ENCODE measurements at places on chromosomes 16 and 17. TPM values are rescaled to one million over a fixed set of nuclear protein-coding genes. Genes with fewer than 3 reads are reported as not detected.

Gene ZNF750
- total RNA-seq: not detected

Gene SMPD3
- 0.15 TPM for total RNA-seq

Gene PRKCB
- 18.7 TPM for total RNA-seq

Gene ERN2
- total RNA-seq: not detected

Gene NPIPA5
- total RNA-seq: 2.2 TPM

Gene BAIAP3
- total RNA-seq: not detected

Gene NPIPA8
- not detected for total RNA-seq

Gene PARD6A
- 2.3 TPM for total RNA-seq

Gene TOP2A
- 102 TPM for total RNA-seq

Gene MFAP4
- total RNA-seq: under 0.01 TPM

Gene VEZF1
- 51.6 TPM for total RNA-seq

Gene CD300E
- total RNA-seq: not detected

Gene TNFSF13
- 2.7 TPM for total RNA-seq

Gene MYH8
- total RNA-seq: not detected

Gene KRT9
- total RNA-seq: not detected

Gene CCL3
- total RNA-seq: not detected

Gene MYH11
- not detected for total RNA-seq

Gene NEUROD2
- not detected for total RNA-seq

Gene RND2
- total RNA-seq: 0.33 TPM

Gene KRTAP1-5
- not detected for total RNA-seq

Gene CRYM
- total RNA-seq: 1.4 TPM

Gene DPEP3
- not detected for total RNA-seq

Gene AANAT
- total RNA-seq: not detected

Gene CCL2
- 7.0 TPM for total RNA-seq

Gene SPATA22
- 0.31 TPM for total RNA-seq

Gene EFCAB13
- 4.1 TPM for total RNA-seq

Gene GCGR
- total RNA-seq: not detected

Gene HS3ST3A1
- 0.34 TPM for total RNA-seq
